ENCODE measurements at places on chromosomes 5 and 9.
A peak's percentile ranks its signal among the peaks of the same experiment; 100 is the strongest.

DNA sequence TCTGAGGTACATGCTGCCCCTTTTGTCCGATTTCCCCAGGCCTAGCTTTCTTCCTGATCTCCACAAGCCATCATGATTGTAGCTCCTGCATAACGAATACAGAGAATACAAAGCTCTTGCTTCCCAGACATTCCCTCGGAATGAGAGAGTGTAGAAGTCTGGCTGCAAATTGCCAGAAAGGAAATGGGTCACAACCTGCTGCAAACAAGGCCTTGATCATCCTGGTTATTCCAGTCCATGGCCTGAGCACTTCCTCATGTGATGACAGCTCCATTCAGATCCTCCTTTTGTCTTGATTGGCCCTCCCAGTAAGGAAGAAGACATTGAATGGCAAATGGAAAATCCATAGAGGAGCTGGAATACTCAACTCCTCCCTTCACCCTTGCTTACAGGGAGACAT lies 136.0 kb upstream of the ADRA1B start:
- no peak for DNase-seq

DNA sequence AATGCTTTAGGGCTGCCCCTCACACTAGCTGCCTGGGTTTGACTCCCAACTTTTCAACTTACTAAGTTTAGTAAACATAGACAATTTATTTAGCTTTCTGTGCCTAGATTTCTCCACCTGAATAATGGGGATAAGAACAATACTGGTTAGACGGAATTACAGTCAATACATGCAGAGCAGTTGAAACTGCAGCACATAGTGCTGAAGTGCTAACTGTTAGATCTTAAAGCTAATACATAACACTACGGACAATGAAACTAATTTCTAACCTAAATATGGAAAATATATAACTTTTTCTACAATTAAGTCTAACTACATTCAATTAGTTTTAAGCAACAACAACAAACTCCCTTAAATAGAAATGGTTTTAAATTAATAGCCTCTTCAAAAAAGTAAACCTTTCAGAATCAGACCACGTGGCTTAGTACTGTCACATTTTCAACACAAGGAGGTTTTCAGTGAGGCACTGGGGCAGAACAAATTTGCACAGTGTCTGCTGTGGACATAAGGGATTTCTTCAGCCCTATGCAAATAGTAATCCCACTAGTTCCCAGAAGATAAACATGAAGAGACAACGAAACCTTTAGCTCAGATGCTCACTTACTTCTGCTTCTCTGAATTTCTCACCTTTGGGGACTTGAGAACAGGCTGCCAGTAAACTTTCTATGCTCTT lies 293.4 kb downstream of the EDIL3 start:
- DNase-seq: no peak

- peak; percentile 53 for DNase-seq
Measured at GRCh38 chr5:138467711-138468132, 2.4 kb downstream of the EGR1 start.

- peak; percentile 61 for DNase-seq
Measured at GRCh38 chr9:96486386-96487028, 36.5 kb downstream of the HABP4 start.

- DNase-seq: no peak
Measured at GRCh38 chr5:39863926-39864552, 439.3 kb upstream of the DAB2 start.
